ENCODE measurements at places on chromosomes 12 and 14.

- no peak for DNase-seq
Observed at GRCh38 chr12:132397934-132398385, 68.6 kb upstream of the GALNT9 start.

DNA sequence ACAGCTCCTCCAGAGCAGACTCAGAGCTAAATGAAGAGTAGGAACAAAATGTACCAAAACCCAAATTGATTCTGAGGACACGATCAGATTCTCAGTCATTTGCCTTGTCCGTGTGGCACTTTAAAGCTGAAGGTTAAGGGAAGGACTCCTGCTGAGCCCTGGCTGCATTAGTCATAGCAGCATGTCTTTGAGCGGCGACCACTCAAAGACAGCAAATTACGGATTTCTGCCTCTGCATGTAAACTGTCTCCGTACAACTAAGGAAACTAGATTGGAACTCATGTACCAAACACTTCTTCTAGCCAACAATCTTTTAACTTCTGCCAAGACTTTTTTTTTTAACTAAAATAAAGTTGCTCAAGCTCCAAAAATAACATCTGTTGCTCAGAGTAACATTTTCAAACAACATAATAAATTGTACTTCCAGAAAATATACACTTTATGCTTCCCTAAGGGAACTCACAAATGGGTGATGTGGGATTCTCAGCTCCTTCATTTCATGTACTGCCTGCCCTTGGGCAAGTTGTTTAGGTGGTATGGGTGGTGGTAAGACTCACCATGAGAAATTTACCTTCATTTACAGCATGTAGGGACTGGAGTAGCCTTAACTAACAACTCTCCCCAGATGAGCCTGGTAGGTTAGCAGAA lies 56.1 kb downstream of the RERG start:
- DNase-seq = no peak

DNA sequence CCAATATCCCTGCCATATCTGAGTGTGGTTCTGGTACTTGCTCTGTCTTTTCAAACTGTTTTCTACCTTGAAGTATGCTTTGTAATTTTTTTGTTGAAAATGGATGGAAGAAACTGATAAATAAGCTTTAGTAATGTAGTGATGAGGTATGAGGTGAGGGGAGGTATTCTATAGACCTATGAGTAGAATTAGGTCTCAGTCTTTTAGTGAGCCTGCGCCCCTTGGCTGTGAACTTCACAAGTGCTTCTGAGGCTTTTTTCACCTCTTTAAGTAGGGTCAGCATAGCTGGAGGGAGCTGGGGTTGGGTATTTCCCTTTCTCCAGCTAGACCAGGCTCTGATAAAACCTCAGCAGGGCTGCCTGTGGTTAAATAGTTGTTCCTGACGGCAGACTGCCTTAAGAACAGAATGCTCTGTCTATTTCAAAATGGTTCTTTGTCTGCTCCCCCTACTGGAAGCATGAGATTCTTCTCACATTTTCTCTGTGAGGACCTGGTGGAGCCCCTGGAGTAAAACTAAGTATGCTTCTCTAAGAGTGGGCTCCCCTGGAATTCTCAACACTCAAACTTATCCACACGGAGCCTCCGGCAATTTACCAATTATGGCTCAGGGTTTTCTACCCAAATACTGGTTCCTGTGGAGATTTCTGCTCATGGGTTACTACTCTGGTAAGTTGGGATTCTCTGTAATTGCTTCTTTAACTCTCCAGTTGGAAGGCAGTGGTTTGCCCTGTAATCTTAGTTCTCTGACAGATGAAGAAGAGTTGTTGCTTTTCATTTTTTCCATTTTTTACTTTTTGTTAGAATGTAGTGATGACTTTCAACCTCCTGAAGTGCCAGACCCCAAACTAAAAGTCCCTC lies 13.1 kb downstream of the KRT5 start:
- peak; percentile 50 for DNase-seq

GRCh38 chr12:131980263-131980662 lies 30.5 kb downstream of the EP400 start:
- DNase-seq = no peak

DNA sequence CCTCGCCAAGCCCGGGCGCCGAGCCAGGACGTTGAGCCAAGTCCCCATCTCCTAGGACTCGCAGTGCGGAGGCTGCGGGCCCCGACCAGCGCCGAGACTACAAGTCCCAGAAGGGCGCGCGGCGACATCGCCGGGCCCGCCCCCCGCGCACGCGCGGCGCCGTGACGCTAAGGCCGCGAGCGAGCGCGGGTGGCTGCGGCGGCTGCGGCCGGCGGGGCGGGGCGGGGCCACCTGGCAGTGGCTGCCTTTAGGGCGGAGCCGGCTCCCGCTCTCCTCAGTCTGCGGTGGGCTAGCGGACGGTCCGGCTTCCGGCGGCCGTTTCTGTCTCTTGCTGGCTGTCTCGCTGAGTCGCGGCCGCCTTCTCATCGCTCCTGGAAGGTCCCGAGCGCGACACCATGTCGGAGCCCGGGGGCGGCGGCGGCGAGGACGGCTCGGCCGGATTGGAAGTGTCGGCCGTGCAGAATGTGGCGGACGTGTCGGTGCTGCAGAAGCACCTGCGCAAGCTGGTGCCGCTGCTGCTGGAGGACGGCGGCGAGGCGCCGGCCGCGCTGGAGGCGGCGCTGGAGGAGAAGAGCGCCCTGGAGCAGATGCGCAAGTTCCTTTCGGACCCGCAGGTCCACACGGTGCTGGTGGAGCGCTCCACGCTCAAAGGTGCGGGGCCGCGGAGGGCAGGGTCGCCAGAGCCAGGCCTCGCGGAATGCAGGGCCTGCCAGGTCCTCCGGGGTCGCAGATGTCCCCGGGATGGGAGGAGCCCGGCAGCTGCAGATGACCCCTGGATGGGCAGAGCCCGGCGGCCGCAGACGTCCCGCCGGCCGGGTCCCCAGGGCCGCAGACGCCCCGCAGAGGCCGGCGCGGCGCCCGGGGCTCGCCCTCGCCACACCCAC lies at the start of gene DYNC1H1:
Gene DYNC1H1 (plus strand): TSS at position 277 of the 884 bp plus-strand sequence. CDS start 119 bp downstream, at position 396.
- DNase-seq = peak; percentile 87

DNA sequence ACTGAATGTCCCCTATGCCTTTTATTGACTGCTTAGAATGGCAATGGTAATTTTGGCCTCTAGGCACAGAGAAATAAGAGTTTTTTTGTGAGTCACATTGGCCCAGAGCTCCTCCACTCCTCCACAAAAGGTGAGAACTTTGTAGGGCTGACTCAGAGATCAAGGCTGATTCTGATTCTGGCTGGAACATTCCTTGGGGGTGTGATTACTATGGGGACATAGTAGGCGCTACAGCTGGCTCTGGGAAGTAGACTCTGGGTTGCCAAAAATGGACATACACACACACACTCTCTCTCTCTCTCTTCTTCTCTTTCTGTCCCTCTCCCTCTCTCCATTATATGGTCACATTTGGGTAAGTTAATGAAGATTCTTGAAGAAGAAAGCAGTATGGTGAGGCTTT lies 174.6 kb upstream of the DDHD1 start:
- DNase-seq = no peak

- no peak for DNase-seq
Observed at GRCh38 chr14:102565331-102565887, 27.0 kb upstream of the RCOR1 start.

DNA sequence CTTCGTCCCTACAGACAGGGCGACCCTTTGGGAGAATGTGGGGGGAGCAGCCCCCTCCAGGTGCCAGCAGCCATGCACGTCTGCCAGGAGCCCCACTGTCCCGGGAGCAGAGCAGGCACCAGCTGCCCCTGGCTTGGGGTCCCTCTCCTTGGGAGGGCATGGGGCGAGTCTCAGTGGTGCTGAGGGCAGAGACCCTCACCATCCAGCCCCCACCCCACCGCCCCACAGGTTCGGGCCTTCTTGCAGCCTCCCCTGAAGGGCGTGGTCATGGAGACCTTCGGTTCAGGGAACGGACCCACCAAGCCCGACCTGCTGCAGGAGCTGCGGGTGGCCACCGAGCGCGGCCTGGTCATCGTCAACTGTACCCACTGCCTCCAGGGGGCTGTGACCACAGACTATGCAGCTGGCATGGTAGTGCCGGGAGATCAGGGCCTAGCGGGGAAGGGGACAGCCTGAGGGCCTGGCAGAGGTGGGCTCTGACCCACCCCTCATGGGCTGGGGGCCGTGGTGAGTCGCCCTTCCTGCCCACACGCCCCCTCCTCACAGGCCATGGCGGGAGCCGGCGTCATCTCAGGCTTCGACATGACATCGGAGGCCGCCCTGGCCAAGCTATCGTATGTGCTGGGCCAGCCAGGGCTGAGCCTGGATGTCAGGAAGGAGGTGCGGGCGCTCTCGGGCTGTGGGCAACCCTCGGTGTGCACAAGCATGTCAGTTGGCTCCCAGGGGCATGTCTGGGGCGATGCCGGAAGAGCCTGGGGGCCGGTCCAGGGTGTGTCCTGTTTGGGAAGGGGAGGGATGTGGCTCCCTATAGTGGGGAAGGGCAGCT lies 18.8 kb downstream of the ASPG start:
- no peak for DNase-seq

DNA sequence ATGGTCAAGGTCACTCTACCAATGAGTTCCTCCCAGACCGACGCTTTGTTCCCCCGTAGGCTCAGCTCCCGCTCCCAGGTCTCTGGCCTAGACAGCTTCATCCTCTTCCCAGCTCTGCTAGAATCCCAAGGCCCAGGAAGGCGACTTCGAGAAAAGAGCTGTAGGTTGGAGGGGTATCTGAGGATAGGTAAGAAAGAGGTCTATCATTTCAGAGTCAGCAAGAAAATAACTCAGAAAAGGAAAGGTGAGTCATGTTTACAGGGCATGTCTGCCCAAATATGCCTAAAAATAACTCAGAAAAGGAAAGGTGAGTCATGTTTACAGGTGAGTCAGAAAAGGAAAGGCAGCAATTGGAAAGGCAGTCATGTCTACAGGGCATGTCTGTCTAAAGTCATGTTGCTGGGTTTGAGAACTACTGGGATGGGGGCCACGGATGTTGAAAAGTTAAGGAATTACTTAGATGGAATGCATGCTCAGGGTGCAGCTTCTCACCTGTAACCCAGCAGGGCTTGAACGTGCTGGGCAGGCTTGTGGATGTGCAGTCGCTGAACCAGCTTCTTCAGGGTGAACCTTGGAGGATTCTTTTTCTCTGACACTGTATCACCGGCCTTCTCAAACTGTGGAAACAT lies 12.2 kb downstream of the TEP1 start:
- no peak for DNase-seq

DNA sequence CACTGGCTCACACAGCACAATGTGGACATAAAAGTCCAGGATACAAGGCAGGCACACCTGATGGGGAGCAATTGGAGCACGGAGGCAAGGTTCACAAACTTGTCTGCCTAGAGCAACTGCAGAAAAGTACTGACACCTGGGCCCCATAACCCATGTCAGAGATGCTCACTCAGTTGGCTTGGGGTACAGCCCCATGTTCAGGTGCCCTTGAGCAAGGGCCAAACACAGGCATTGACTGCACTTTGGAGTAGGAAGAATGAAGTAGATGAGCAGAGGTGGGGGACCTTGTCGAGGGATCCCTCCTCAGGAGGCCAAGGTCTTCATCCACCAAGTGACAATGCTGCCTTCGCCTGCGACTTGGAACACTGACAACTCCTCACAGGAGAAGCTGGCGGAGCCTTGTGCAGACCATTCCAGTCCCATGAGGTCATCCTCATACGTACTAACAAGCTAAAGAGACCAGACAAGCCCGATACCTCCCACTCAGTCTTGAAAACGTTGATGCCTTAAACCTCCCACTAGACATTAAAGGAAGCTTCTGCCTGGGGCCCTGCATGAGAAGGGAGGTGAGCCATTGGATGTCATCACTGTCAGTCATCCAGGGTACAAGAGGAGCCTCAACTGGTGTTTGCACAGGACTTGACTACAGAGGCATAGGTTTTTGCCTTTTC lies 42.5 kb upstream of the C14orf180 start:
- DNase-seq = peak; percentile 78

DNA sequence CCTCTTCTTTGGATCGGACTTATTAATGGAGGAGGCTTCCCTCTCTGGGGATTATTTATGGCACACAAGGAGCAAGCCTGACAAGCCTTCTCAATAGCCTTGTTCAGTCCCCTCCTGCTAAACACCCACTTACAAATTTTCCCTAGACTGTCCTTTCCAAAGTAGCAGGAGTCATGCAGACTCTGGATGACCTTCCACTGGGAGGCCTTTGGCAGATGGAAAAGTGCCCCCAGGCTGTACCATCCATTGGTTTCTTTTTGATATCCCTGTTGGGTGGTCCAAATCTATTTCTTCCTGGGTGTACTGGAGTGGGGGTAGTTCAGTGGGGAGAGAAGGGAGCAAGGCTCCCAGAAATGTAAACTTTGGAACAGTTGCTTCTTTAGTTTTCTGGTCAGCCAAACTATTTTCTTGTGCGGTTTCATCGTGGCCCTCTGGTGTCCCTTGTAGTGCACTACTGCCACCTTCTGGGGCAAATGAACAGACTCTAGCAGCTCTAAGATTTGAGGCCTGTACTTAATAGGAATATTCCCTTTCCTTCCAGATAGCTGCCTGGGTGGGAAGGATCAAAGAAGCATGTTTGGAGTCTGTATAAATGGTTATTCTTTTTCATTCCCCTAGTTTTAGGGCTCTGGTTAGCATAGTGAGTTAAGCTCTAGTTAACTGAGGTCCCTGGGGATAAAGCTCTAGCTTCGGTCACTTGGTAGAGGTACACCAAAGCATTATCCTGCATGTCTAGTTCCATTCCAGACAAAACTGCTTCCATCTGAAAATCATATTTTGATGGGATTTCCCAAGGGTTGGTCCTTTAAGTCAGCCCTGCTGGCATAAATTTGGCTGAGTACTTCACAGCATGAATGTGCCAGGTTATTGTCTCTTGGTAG lies 409.5 kb downstream of the SLC6A15 start:
- no peak for DNase-seq

DNA sequence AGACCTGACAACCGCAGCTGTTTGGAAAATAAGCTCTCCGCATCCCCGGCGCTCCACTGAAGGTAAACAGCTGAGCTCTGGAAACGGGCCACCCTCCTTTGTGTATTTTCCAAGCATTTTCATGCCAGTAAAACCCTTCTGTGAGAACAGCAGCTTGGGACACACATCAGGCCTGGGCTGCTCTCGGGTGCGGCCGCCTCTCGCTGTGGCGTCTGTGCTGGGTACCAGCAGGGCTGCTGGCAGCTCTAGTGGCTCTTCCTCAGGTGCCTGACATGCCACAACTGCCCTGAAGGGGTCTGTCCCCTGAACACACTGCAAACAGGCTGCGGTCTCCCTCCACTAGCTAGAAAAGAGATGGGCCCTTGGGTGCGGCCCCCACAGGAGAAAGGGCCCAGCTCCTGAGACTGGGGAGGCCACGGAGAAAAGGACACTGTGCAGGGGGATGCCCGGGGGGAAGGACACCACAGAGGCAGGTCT lies 96.3 kb downstream of the ITPK1 start:
- no peak for DNase-seq

- DNase-seq = peak; percentile 34
Observed at GRCh38 chr14:50501642-50502041, 30.7 kb downstream of the MAP4K5 start.

GRCh38 chr12:45580356-45580969 lies 149.0 kb upstream of the ARID2 start:
- DNase-seq = no peak

DNA sequence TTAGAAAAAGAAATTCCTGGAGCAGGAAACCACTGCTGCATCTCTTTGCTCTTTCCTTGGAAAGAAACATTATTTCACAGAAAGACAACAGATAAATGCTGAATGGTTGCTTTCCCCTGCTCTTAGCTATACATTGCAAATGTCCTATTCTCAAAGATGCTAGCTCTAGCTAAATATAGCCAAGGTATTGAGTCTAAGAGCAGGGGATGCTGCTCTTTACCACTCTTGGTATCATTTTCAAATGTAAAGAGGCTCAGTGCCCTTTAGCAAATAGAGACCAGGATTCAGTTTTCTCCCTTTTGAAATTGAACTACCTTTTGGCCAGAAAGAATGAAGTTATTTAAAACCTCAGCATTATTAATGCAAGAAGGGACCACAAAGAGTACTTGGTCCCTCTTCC lies 104.0 kb upstream of the FUT8 start:
- DNase-seq = no peak
